CD4-positive, alpha-beta T cell treated with Interleukin-6 at 100 ng/mL for 8 hours (primary cell): ENCODE measurements at places on chromosomes 2 and 18.

GRCh38 chr2:225670111-225670974 lies 270.8 kb downstream of the NYAP2 start:
- DNase-seq = no peak

DNA sequence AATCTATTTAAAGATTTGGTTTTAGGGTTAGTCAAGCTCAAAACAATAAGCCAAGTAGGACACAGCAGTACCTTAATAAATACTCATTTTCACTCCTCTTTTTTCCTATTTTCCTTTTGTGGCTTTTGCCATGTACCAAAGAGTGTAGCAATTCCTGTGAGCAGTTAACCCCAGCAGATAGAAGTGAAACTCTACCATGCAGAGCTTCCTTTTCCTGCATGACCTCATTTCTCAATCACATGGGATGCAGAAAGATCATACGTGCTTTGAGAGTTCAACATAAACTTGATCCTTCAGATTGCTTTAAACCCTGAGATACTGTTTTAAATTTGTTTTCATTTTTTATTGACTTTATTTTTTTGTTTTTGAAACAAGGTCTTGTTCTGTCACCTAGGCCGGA lies 99.1 kb upstream of the ARHGAP15 start:
- DNase-seq = no peak

- no peak for DNase-seq
Observed at GRCh38 chr2:187158452-187158851, 289.6 kb downstream of the CALCRL start.

DNA sequence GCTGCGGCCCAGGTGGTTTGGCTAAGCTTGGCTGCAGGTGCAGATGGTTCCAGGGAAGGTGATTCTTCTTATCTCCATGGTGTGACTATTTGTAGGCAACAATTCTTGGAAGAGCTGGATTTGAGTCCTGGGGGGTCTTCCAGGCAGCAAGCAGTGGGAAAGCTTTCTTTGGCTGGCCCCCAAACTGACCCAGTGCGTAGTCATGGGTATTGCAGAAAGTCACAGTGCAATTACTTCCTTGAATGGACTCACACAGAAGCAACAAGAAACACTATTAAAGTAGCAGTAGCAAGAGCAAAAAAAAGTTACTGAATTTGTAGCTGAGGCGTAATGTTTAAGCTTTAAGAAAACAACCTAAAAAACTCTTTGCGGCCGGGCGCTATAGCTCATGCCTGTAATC lies 293.6 kb upstream of the ATP5MC3 start:
- no peak for DNase-seq

DNA sequence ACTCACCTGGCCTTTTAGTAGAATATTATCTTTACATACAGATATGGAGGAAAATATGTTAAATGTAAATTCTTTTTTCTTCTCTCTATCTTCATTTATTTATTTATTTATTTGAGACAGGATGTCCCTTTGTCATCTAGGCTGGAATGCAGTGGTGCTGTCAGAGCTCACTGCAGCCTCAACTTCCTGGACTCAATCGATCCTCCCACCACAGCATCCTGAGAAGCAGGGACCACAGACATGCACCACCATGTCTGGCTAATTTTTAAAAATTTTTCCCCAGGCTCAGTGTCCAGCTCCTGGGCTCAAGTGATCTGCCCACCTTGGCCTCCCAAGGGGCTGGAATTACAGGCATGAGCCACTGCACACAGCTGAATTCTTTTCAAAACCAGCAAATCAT lies 20.3 kb downstream of the KYNU start:
- no peak for DNase-seq

GRCh38 chr2:12081481-12082210 lies 335.2 kb downstream of the LPIN1 start:
- peak; percentile 19 for DNase-seq

DNA sequence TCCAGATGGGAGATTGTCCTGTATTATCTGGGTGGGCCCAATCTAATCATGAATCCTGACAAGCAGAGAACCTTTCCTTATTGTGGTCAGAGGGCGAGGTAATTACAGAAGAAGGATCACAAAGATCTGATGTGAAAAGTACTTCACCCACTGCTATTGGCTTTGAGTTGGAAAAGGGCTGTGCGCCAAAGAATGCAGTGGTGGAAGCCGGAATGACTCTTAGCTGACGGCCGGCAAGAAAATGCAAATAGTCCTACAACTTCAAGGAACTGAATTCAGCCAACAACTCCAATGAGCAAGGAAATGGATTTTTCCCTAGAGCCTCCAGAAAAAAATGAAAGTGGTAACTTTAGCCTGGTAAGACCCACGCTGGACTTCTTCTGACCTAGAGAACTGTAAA lies 67.3 kb downstream of the CTNNA2 start:
- no peak for DNase-seq

- DNase-seq = no peak
Observed at GRCh38 chr2:120441744-120442471, 96.0 kb downstream of the INHBB start.

GRCh38 chr2:240204431-240205276 lies 64.2 kb upstream of the OTOS start:
- no peak for DNase-seq

GRCh38 chr18:9762526-9762925 lies 54.4 kb downstream of the RAB31 start:
- DNase-seq = no peak

- DNase-seq = no peak
Observed at GRCh38 chr2:232133078-232133477, 171.6 kb downstream of the DIS3L2 start.

DNA sequence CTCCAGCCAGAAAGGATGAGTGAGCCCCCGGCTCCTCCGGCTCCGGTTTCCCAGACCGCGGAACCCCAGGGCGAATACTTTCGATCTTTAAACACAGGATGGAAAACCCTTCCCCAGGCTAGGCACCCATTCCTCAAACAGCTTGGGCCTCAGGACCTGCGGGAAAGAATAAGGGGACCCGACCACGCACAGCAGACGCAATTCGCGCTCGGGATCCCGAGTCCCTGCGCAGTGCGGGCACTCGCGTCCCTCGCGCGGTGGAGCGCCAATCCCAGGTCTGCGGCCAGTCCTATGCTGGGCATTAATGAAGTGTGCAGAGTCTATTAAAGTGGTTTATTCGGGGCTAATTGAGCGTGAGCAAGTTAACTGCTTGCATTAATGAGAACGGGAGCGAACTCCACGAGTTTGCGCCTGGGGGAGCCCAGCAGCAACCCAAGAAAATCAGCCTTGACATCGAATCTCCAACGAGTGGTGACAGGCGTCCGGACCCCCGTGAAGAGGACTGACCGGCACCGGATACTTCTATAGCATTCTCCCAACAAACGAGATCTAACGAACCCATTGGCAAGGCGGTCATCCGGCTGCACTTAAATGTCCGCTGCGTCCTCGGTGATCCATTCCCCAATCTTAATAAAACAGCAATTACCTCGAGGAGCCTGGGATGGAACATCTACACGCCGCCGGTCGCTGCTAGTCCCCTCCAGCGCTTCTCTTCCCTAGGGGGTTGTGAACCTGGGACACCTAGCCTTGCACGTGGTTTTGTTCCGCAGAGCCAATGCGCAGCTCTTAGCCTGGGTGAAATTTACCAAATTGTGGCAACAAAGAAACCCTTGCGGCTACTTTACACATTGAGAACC lies 1.6 kb downstream of the OSR1 start:
- DNase-seq = no peak

GRCh38 chr2:67846370-67847070 lies 216.3 kb downstream of the C1D start:
- DNase-seq = no peak

DNA sequence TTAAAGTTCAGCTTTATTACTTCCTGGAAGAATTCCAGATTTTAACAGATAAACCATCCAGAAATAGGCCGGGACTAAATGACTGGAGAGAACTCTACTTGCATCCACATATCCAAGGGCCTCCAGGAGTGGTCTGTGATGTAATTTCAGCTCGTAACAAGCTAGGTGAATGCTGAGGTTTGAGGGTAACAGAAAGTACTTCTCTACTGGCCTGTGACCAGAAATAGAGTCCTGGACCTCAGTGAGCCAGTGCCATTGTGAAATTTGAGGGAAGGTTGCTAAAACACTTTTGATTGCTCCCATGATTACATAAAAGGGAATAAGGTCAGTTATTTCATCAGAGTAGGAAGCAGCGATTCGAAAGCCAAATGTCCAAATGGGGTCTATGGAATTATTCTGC lies 158.1 kb downstream of the DOCK10 start:
- no peak for DNase-seq

DNA sequence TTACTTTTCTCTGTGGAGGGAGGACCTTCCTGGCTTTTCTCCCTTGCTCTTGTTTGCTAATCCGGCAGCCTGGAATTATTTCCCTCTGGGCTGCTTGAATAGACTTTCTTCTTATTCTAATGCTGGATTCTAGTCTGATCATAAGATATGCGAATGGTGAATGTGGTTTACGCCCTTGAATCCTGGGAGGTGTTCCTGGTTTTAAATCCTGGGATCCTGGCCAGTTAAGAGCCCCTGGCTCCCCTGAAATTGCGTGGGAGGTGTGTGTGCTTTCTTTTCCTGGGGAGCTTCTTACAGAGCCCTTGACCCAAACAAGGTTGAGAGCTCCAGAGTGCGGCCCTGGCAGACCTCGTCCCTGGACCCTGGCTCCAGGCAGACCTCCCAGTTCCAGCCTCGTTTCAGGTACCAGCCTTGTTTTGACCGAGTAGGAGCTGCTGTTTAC lies 2.8 kb downstream of the SH3BP4 start:
- no peak for DNase-seq

- no peak for DNase-seq
Observed at GRCh38 chr18:63410792-63411191, 11.5 kb downstream of the VPS4B start.

DNA sequence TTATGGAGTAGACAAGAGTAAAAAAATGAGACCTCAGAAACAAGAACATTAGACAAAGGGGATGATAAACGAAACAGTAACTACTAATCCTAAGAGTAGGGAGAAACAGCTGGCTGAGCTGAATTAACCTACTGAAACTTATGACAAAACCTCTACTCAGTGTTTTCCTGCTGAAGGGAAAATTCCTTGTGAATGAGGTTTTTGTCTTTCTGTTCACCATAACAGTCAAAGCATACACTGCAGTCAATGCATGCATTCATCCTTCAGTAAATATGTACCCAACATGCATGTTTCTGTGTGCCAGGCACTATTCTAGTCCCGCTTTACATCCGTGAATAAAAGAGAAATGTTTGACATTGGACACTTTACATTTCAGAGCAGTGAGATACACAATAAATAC lies 805.6 kb upstream of the KLHL29 start:
- DNase-seq = no peak

GRCh38 chr2:152523091-152523490 lies 188.1 kb downstream of the FMNL2 start:
- no peak for DNase-seq

DNA sequence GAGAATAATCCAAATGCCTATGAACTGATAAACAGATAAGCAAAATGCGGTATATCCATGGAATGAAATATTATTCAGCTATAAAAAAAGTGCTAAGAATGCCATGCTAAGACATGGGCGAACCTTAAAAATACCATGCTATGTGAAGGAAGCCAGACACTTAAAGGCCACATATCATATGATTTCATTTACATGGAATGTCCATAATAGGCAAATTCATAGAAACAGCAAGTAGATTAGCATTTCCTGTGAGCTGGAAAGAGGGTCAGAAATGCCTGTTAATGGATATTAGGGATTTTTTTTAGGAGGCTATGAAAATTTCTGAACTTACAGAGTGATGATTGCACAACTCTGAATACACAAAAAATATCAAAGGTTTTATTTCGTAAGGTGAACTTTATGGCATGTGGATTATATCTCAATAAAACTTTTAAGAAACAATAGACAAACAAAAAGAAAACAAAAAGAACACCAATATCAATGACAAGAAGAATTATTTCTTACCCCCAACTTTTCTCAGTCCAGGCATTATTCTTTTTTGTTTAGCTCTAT lies 1207.7 kb downstream of the SUCLG1 start:
- DNase-seq = no peak

GRCh38 chr2:206056286-206056685 lies 29.7 kb downstream of the INO80D start:
- DNase-seq = no peak

DNA sequence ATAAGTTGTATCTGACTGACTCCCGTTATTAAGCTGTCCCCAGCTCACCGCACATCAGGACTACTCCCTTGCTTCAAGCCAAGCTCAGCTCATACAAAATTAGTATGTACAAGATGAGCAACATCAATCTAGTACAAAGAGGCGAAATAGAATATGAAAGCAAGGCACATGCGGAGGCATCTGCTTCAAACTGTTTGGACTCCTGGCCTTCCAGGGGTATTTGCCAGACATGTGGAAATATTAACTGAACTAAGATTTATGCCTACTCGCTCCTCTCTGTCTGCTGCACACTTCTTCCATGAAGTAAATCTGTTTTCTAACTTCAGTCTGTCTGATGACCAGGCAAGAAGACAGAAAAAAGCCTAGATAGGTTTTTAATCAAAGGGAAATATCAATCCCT lies 499.8 kb downstream of the PID1 start:
- no peak for DNase-seq

DNA sequence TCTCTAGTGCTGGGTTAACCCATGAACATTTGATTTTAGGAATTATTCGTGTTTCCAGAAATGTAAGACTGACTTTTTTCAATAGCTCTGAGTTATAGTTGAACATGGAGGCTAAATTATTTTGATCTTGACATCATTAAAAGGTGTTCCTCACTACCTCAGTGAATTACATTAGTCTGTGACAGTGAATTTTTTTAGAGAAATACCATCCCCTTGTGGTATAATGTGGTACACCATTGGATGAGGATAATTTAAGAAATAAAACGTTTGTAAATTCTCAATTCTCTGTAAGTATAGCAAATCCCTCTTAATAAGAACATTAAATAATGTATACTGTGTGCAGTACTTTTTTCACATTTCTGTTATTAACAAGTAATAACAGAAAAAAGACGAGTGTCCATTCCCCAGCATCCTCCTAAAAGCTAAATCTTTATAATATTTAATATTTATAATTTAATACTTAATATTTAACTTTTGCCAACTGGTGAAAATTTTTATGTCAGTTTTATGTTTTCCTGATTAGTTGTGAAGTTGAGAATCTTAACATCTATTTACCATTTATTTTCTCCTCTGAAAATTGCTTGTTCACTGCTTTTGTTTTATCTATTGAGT lies 70.3 kb upstream of the CWC22 start:
- DNase-seq = no peak
